NCI-H2171 treated with DMSO at 0.1 percent for 48 hours (cell line): ENCODE measurements at places on chromosomes 3 and 15.

GRCh38 chr3:123723522-123724168 is 138.8 kb upstream of the HACD2 start:
- peak; percentile 87 for DNase-seq

- DNase-seq, result no peak
Measured at GRCh38 chr15:77983708-77984445, 93.6 kb downstream of the TBC1D2B start.

DNA sequence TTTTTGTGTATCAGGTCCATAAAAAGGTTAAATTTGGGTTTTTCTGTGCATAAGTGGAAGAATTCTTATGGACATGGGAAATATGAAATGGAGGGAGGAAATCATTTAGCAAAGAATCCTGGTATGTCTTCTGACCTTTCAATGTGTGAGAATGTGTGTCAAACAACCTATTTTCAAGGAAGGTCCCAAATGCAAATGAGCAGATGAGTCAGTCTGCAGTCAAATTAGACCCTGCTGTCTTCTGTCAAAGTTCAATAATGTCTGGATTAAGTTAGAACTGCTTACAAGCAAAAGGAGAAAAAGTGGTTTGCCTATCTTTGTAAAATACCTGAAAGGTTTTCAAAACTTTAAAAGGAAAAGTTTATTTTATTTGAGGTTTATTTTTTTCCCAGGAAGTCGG is 15.3 kb downstream of the FBN1 start:
- DNase-seq, result no peak

DNA sequence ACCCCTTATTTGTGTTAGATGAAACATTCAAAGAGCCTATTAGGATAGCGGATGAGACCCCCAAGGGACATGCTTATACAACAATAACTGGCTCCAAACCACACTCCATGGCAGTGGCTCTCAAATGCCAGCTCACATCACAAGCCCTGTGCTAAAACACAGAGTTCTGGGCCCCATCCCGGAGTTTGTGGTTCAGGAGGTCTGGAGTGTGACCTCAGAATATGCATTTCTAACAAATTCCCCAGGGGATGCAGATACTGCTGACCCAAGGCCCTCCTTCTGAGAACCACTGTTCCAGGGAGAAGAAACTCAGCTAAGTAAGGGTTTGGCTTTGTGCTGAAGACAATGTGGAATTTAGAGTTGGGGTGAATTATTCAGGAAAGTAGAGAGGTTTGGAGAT is 3.6 kb downstream of the CCRL2 start:
- DNase-seq, result no peak

GRCh38 chr3:78893161-78893560 is 874.6 kb downstream of the ROBO1 start:
- DNase-seq, result no peak

DNA sequence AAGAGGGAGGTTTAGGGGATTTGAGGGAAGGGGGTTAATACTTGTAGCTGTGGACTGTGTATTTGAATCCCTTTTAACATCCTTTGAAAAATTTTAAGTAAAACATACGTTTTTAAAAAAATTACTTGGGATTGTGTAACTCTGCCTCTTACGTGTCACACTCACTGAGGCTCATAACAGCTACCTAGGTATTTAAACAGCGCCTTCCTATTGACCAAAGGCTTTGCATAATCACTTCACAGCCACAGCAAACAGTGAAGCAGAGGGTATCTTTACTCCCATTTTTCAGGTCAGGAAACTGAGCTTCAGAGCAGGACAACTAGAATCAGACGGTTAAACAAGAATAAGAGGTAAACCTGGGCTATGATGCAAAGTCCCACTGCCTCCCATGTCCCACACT is 95.9 kb downstream of the TLE3 start:
- no peak for DNase-seq

- no peak for DNase-seq
Measured at GRCh38 chr15:36591536-36592411, 12.3 kb downstream of the CDIN1 start.

- DNase-seq, result no peak
Measured at GRCh38 chr3:141386611-141387111, 18.4 kb downstream of the ZBTB38 start.

GRCh38 chr15:81023483-81024264 is 23.0 kb downstream of the TLNRD1 start:
- no peak for DNase-seq

GRCh38 chr15:90561344-90562244 is 31.9 kb downstream of the CRTC3 start:
- no peak for DNase-seq

DNA sequence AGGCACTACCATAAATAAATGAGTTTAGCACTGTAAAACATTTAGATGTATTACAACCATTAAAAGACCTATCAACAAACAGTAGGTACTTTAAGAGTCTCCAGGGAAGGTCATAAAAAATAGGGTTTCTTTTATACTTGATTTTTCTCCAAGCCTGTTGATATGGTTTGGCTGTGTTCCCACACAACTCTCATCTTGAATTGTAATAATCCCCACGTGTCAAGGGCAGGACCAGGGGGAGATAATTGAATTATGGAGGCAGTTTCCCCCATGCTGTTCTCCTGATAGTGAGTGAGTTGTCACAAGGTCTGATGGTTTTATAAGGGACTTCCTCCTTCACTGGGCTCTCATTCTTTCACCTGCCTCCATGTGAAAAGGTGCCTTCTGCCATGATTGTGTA is 468.9 kb upstream of the UBE2E2 start:
- DNase-seq, result no peak

DNA sequence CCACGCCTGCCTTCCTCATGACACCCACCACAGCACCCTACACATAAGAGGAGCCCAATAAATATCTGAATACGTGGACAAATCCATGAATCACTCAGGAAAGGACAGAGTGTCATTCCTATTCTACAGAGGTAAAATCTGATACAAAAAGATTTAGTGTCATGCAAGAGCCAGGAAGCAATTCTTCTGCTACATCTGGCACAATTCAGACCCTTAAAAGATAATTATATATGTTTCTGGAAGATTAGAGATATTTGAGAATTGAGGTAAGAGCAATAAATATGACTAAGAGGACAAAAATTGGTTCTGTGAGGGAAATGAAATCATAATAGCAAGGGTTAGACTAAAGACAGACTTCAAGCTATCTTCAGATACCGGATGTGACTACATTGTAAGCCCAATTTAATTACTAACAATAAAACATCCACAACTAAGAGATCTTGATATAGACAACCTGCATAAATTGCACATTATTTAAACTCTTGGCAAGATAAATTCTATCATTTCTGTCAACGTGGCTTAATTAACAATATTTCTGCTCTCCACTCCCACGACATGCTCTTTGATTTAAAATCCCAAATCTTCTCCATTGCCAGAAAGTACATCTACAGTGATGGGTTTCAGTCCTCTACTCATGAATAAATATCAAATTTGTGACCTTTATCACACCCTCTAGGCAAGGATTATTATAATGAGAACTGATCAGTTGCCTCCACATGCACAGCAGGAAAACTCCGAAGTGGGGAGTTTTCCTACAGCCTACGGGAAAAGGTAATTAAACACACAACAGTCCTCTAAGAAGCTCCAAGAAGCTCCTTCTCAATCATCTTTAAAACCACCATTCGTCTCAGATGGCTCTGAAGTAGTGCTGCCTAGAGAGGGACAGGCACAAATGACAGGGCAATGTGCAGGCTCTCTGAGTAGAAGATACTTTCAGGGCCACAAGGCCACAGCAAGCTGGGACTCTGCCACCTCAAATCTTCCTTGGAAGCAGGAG is 32.6 kb downstream of the MB21D2 start:
- DNase-seq, result no peak

GRCh38 chr15:90064911-90065681 is 37.2 kb downstream of the IDH2 start:
- no peak for DNase-seq

DNA sequence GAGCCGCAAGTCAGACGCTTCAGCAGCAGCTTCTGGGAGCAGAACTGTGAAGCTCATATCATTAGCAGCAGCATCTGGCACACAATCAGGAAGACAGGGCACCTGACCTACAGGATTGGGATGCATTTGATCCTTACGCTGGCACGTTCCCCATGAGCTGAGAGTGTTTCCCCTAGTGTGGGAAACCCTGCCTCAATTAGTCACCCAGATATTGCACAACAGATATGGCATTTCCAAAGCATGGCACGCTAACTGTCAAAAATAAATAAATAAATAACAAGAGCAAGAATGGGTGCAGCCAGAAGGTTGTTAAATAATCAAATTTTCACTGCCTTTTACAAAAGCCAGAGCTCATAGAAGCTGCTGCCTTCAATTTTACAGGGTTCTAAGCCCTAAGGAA is 189.6 kb upstream of the THBS1 start:
- peak; percentile 95 for DNase-seq

DNA sequence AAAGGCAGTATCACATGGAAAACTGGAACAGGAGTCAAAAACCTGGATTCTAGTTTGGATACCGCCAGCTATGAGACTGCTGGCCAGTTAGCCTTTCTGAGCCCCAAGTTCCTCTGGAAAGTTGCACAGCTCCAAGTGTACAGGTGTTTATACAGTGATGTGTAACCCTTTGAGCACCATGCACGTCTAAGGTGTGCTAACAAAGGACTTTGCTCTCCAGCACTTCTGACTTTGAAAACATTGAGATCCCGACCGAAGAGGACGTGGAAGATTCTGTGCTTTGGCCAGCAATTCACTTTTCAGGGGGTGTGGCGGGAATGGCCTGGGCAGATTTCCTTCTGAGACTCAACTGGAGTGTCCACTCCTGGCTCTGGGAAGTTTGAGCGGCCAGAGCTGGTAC is 45.8 kb upstream of the UMPS start:
- DNase-seq, result no peak

- no peak for DNase-seq
Measured at GRCh38 chr3:45654397-45654944, 34.7 kb upstream of the SACM1L start.

- DNase-seq, result no peak
Measured at GRCh38 chr3:181739628-181740027, 27.9 kb downstream of the SOX2 start.

- peak; percentile 65 for DNase-seq
Measured at GRCh38 chr15:51737522-51738305, at the start of gene LYSMD2. Gene LYSMD2 (minus strand): TSS chr15:51737655. CDS start chr15:51737622, 33 bp downstream.

- DNase-seq, result no peak
Measured at GRCh38 chr3:69226071-69226470, 103.7 kb upstream of the LMOD3 start.

DNA sequence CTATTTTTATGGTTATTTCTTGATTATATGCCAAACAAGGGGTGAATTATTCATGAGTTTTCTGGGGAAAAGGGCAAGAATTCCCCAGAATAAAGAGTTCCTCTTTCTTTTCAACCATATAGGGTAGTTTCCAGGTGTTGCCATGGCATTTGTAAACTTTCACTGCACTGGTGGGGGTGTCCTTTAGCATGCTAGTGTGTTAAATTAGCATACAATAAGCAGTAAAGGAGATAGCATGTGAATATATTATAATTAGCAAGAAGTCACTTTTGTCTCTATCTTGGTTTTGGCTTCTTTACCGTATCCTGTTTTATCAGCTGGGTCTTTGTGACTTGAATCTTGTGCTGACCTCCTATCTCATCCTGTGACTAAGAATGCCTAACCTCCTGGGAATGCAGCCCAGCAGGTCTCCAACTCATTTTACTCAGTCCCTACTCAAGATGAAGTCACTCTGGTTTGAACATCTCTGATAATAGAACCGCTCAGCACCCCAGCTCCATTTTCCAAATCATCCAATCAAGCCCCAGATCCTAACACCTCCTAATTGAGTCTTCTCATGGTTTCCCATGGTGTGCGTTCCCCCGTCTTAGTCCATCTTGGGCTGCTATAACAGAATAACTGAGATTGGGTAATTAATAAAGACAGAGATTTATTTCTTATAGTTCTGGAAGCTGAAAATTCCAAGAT is 3.4 kb upstream of the SELENOT start:
- no peak for DNase-seq

GRCh38 chr3:155367506-155367905 is 74.0 kb upstream of the STRIT1 start:
- no peak for DNase-seq

GRCh38 chr3:62785384-62785783 is 89.8 kb downstream of the CADPS start:
- DNase-seq, result no peak

- no peak for DNase-seq
Measured at GRCh38 chr3:158221426-158221825, 111.5 kb downstream of the RSRC1 start.

DNA sequence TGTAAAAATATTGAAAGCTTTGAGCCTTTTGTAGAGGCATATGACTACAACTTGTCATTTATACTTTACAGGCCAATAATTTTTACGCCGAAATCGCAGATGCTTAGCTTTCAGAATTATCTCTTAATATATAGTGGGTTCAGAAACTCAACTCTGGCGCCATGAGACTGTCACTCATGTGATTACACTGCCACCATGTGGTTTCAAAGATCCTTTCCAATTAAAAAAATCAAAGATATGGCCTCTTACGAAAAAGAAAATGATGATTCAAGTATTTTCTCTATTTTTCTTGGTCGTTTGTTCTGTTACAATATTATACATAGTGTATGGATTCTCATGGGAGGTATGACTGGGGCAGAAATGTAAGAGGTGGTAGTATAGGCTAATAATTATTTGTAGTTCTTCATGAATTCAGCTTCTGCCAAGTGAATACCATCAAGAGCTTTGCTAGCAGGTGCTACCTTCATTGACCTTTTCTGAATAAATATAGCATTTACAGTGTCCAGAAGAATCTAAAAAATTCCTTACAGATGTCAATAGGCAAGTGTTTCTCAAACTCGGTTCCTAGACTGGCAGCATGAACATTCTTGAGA is 751.7 kb upstream of the GOLIM4 start:
- peak; percentile 59 for DNase-seq

DNA sequence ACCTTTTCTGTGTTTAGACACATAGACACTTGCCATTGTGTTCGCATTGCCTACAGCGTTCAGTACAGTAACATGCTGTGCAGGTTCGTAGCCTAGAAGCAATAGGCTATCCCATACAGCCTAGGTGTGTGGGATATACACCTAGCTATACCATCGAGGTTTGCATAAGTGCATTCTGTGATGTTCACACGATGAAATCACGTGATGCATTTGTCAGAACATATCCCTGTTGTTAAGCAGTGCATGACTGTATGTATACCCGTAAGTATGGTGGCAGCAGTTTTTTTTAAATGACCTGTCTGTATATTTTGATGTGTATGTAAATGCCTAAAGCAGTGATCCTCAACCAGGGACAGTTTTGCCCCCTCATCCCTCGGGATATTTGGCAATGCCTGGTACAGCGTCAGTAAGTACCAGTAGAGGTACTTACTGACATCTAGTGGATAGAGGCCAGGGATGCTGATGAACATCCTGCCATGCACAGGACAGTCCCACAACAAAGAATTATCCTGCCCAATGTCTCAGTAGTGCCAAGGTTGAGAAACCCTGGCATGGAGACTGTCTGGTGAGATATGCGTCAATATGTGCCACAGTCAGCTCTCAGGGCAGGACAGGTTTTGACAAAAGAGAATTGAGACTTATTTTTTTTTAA is 129.1 kb downstream of the HCN4 start:
- DNase-seq, result peak; percentile 15

GRCh38 chr3:53069422-53070068 is 23.7 kb upstream of the SFMBT1 start:
- no peak for DNase-seq
